CD4-positive, alpha-beta T cell treated with Interleukin-1 beta for 1 hour (primary cell): ENCODE measurements at places on chromosomes 2 and 18.

- DNase-seq = no peak
These were observed 621.1 kb downstream of the BCL11A start for GRCh38 chr2:59932341-59932740.

GRCh38 chr2:130755256-130756052 lies at the start of gene AMER3:
Gene AMER3 (plus strand): TSS chr2:130755540. CDS start chr2:130762073, 6,533 bp downstream.
- DNase-seq = no peak

GRCh38 chr2:65404988-65405697 lies 27.3 kb downstream of the SPRED2 start:
- no peak for DNase-seq

- no peak for DNase-seq
These were observed 276.3 kb upstream of the ERBB4 start for GRCh38 chr2:212814941-212815340.

DNA sequence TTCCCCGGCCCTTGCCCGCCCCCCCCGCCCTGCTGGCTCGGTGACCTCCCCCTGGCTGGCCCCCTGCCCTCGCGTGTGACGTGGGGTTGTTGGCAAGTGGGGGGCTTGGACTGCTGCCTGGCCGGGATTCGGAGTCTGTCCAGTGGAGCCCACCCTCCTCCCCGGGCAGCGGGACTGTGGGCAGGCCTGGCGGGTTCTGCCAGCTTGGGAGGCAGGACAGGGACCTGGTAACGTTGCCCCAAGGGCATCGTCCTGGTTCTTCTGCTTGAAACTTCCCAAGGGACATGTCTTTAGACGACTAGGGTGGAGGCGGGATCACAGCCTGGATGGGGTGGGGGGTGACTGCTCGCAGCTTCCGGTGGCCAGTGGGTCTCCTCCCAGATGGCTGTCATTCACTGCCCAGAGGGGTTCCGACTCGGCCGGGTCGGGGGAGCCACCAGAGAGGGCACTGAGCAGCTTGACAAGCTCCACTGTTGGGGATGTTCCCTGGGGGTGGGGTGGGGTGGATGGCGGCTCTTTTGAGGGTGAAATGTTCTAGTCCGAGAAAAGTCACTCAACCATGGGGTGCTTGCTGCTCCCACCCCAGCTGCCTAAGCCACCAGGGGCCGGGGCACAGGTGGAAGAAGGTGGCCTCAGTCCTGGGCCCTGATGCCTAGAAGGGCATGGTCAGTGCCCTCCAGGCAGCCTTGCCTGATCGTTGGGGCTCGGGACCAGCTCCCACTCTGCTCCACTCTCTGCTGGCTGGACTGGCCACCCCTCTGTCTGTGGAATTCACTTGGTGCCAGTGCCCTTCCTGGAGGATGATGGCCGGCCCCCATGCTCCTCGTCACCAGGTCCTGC lies 4.3 kb upstream of the HS6ST1 start:
- no peak for DNase-seq
